ENCODE measurements at places on chromosomes 1 and 21.

- DNase-seq = no peak
Observed at GRCh38 chr21:31623664-31624063, 35.8 kb upstream of the SOD1 start.

DNA sequence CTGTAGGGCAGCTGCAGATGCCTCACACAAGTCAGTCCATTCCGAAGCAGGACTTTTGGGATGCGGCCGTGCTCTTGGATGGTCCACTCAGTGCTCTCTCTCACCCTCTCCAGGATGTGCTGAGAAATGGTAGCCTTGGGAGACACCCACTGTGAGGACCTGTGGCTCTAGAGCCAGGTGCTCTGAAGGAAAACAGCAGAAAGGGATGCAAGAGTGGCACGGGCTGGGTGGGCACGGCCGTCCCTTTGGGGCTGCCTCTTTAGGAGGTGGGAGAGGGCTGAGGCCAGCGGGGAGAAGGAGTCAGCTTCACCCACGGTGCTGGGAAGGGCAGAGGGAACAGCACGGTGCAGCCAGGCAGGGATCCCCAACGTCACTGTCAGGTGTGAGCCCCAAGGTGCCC is 106.1 kb downstream of the RIPK4 start:
- no peak for DNase-seq

GRCh38 chr1:64268653-64269557 is 65.5 kb downstream of the UBE2U start:
- DNase-seq = peak; percentile 20

DNA sequence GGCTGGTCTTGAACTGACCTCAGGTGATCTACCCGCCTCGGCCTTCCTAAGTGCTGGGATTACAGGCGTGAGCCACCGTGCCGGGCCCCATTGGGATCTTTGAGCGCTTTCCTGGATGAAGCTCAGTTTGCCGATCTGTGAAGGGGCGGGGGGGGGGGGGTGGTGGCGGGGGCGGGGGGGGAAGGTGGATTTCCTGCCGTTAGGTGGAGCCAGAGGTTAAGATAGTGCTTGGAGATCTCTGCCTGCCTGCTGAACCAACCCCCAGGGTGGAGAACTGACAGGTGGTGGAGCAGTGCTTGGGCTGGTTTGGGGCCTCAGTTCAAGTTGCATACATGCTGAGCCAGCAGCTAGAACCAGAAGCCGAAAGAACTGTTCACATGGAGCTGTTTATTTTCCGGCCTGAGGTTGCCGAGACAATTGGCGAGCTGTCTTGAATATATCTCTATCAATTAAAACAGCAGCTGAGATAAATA is 1.7 kb downstream of the TMCC2 start:
- peak; percentile 27 for DNase-seq

GRCh38 chr1:168742386-168742785 is 13.4 kb upstream of the DPT start:
- DNase-seq = no peak

GRCh38 chr1:86478416-86479156 is 9.9 kb downstream of the CLCA1 start:
- no peak for DNase-seq

GRCh38 chr1:174534789-174535188 is 87.0 kb downstream of the GPR52 start:
- no peak for DNase-seq

DNA sequence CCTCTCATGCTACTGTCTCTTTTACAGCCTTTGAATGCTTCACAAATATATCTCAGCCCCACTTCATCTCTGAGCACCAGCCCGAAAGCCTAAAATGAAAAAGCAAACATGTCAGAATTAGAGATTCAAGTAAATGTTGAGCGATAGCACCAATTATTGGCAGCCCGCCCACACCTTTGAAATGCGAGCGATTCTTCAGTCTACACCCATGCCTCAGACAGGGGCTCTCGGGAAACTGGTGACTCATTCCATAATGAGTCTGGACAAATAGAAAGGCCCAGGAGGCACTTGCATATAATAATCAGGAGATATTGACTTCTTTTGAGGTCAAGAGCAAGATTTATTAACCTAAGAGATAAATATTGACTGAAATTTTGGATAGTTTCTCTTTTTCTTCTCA is 487.3 kb upstream of the PTBP2 start:
- no peak for DNase-seq

DNA sequence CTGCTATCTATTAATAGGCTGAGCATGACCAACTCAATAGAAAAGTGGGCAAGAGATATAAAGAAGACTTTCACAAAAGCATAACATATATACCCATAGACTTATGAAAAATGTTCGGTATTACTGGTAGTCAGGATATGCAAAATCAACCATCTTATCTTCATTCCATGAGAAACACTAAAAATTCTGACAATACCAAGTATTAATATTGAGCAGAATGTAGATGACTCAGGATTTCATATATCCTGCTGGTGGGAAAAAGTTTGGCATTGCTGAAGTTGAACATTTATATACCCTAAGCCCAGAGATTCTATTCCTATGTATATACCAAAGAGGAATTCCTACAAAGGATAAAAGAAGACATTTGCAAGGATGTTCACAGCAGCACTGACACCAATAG is 138.3 kb downstream of the CLEC20A start:
- no peak for DNase-seq

GRCh38 chr1:55696181-55696754 is 481.1 kb upstream of the USP24 start:
- DNase-seq = no peak

DNA sequence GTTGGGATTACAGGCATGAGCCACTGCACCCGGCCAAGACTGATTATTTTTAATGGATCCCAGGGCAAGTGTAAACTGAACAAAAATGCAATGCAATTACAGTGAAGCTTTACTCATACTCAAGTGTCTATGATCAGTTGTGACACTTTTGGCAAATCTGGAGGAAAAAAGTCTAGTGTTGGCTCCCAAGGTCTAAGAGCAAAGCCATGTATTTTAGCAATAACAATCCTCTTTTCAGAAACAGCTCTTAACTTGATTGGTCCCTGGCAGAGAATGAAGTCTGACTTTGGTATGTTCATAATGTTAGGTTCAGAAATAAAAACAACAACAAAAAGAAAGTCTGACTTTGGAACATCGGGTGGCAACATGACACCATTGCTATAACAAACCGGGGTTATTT is 40.2 kb upstream of the C1orf53 start:
- no peak for DNase-seq

- DNase-seq = no peak
Observed at GRCh38 chr21:42840411-42841155, 38.8 kb downstream of the WDR4 start.

DNA sequence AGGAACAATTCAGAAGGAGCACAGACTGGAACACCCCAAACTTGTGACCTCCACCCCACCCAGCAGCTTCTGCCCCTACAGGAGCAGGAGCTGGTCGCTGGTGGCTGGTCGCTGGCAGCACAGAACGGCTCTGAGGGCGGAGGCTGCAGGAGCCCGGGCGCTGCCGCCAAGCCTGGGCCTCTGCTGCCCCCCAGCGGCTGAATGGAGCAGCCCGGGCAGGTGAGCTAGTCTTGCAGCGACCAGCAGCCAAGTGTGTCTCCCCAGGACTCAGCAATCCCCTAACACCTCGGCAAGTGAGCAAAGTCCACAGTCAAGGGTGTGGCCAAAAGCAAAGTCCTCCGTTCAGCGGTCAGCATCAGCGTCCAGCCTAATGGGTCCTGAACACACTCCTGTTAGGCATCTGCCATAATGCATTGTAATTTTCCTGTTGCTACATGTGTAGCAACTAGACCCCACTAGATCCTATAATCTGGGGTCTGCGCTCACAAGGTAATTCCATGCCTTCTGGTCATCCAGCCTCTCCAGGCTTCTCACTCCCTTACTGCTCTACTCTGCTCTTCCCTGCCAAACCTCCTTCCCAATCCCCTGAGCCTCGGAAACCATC is 12.1 kb upstream of the GJB5 start:
- peak; percentile 42 for DNase-seq

DNA sequence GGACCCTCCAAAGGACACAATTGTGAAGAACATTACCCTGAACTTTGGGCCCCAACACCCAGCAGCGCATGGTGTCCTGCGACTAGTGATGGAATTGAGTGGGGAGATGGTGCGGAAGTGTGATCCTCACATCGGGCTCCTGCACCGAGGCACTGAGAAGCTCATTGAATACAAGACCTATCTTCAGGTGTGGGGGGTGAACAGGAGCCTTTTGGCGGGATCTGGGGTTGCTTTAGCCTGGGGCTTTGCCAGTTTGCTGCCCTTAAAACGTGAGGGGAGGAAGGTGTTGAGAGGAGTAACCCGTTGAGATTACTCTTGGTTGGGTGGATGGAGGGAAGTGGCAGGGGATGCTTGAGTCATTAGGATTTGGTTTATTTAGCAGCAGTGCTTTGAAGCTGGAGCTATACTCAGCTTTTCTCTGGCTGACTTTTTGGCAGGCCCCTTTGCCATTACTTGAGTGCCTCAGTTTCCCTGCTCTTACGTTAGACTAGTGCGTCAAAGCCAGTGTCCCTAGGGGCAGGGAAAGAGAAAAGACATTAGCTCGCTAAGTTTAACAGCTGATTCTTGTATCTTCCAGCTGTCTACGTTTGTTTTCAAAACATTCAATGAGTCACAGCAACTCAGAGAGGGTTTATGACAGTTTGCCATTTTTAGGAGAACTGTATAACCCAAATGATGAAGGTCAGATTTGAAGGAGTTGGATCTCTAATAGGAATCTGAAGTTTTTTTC is 4.4 kb downstream of the NDUFS2 start:
- no peak for DNase-seq

- no peak for DNase-seq
Observed at GRCh38 chr1:151504252-151504651, 6.9 kb upstream of the CGN start.

GRCh38 chr1:40462956-40463590 is 12.8 kb downstream of the ZFP69B start:
- DNase-seq = no peak

DNA sequence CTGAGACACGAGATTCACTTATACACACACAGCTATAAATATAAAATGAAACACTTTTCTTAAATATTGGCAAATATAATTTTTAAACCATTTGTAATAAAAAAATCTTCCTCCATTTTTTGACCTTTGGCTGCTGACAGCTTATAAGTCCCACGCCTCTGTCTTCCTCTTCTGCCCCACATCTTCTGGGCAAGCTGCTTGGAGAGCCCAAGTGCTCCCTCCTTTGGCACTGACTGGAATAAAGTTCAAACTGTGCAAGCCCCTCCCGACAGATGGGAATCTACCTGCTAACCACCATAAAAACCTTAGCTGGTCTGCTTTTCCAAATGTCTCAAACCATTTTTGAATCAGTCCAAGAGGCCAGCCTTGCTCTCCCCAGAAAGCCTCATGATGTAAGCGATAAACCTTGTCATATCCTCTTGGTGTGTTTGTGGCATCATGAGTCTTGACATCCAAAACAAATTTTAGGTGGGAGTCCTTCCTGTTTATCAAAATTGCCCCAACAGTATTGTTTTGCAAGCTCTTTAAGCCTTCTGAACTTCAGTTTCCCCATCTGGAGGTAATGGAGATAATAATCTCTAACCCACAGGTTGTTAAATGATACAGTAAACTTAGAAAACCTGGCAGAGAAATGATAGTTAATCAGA is 99.8 kb downstream of the SNX7 start:
- no peak for DNase-seq

GRCh38 chr1:31768939-31769704 is 5.0 kb upstream of the ADGRB2 start:
- no peak for DNase-seq

GRCh38 chr1:17187051-17187450 is 17.9 kb upstream of the PADI1 start:
- DNase-seq = no peak

GRCh38 chr1:226978432-226979114 is 38.5 kb downstream of the COQ8A start:
- DNase-seq = no peak

DNA sequence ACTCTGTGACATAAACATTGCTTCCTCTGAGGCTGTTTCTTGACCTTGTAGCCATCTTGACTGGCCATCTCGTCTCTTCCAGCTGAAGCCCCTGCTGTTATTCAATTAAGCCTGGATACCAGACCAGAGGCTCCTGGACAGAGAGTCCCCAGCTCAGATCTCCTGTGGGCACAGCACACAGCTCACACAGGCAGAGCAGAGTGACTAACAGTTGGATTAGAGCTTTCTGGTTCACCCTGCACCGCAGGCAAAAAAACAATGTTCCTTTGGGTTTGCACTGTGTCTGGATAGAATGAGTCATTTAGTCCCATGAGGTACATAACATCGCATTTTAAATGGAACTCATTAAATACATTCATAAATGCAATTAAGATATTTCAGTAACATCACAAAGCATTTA is 33.4 kb upstream of the USH2A start:
- no peak for DNase-seq

DNA sequence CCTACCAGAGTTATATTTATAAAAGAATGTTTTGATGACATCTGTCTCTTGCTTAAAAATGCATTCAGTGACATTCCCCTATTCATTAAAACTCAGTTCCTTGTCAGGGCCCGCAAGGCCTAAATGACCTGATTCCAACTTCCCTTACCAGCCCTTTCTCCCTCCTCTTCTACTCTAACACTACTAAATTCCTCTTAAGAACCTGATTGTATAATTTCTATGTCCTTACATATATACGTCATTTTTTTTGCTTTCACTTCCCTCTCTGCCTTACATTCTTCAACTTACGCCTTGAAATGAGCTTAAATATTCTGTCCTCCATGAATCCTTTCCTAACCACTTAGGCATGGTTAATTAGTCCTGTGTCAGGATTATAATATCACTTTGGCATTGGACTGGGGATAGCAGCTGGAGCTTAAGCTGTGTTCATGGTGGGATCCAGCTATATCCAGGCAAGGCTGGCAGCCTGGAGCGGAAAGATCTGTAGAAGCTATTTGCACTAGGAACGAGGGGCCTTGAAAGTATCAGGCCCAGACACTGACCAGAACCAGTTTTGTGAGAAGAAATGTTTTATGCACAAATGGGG is 360.2 kb upstream of the PTBP2 start:
- no peak for DNase-seq

DNA sequence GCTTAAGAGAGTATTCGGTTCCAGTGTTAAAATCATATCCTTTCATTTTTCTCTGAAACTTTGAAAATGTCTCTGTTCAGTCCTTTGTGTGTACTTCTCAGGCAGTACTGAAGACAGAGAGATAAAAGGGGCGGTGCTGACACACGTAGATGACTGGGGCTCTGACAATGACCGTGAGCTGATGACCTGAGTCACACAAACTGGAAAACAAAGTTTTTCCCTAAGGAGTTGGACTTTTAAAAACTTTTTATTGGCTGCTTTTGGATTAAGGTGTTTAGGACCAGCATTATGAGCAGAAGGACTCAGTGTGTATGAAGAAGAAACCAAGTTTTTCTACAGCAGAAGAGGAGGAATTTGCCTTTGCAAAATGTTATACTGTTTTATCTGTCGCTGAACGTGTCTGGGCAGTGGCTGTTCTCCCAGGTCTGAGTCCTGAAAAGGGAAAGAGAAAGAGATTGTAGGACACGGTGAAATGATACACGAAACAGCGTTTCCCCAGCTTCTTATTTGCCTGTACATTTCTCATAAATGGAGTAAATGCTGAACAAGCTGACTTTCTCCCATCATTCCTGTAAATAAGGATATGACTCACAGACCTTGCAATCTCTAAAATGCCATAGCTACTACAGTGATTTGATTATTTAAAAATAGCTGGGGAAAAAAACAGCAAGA is 51.5 kb downstream of the MAP3K7CL start:
- DNase-seq = no peak

Measured in stimulated activated CD4-positive, alpha-beta T cell treated with anti-CD3 and anti-CD28 coated beads, TNF-alpha, amount 100 ng/mL, for 1 hour (primary cell).